ENCODE measurements at places on chromosomes 12 and 14.

DNA sequence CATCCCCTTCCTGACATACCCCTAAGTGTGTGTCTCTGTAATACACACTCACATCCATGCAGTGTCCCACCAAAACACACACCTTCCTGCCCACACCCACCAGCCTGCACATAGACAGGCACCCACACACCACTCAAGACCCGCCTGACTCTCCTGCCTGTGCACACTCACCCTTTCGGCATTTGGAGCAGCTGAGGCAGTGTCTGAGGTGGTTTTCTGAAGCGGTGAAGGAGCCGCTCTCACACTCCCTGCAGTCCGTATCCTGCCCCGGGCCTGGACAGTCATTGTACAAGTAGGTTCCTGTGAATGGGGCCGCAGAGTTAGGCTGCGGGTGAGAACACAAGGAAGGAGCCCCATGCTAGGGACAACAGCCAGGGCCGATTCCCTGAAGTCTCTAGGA, 8.3 kb downstream of the TNFRSF1A start:
- peak; percentile 84 for DNase-seq

DNA sequence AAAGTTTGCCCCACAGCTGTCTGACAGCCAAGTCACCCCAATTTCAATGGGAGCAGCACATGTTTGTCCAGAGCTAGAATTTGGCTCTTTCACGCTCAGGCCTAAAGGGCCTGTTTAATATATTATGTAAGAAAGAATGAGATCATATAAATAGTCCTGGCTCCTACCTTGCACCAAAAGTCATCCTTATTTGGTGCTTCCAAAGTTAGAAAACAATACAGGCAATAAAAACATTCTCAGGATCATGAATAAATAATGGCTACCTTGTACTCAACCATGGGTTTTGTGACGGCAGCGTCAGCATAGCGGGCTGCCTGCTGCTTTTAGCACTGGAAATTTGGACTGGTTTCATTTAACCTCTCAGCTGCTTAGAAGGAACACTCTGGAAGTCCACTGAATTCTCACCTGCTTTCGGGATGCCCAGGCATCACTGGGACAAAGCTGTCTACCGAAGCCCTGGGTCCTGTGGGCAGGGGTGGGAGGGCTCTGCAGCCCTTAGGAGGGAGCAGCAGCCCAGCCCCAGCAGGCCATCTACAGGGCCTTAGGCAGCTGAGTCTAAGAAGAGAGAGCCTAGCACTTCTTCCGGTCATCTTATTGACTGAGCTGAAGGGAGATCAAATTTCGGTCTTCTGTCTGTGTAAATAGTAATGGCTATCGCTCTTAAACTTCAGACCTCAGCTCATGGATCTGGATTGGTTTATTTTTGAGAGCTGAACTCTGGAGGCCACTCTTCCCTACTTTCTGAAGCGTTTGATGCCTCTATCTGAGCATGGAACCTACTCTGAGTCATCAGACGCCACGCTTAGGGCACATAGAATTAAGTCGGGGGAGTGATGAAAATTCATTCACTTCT, 106.5 kb downstream of the SAMD4A start:
- DNase-seq, result peak; percentile 74

DNA sequence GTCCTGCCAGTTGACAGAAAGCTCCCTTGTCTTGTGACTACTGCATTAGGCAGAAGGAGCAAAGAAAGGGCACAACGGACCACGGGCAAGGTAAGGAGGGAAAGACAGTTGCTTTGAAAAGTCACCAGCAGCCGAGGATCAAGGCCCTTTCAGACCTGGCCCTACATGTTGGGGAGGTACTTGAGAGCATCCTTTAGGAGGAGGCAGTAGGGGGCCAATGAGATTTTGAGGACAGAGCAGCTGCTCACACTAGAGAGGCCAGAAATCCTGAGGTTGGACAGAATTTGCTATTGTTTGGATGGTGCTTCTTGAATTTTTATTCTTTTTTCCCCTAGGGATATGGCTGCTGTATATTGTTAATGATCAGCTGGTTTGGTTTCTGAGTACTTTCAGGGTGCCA, 135.5 kb upstream of the PZP start:
- DNase-seq, result no peak

DNA sequence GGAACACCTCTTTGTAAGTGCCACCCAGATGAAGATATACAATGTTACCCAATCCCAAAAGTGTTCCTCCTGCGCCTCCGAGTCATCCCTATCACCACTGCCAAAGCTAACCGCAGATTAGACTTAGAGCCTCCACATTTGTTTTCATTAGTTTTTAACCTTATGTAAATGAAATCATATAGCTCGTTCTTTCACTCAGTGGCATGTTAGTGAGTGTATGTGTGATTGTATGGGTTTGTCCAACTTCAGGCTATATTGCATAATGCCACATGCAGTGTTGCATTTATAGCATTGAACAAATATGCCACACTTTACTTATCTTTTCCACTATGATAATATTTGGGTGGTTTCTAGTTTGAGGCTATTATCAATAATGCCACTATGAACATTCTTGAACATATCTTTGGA, 18.0 kb downstream of the MAP1LC3B2 start:
- no peak for DNase-seq

DNA sequence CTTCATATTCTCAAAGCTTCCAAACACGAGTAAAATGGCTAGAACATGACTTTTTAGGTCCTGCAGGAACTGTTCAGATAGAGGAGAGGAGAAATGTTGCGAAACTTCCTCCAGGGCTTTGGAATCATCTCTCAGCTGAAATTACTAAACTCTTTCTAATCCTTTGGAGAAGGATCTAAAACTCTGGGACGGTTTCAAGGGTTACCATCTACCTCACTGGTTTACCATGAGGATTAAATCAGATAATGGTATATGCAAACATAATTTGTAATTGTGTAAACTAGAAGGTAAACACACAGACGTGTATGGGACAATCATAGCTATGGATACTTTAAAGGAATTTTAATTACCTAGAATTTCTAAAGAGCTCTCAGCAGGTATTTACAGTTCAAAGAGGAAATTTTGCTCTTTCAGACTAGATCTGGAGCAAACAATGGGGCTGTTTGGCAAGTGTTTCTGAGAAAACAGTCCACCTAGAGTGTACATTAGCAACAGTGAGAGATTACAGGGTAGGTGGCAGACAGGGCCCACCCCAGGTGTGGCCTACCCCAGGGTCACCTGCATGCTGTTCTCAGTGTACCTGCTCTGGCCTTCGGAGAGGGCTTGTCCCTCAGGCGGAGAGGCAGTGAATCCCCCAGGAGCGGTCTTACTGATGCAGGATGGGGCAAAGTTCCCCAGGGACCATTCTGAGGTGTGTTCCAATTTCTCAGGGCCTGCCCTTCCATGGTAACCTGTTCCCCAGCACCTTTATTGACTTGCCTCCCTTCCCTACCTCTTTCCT, 124.7 kb upstream of the MAX start:
- no peak for DNase-seq

GRCh38 chr12:64791036-64791435, 31.8 kb upstream of the GNS start:
- DNase-seq, result no peak

DNA sequence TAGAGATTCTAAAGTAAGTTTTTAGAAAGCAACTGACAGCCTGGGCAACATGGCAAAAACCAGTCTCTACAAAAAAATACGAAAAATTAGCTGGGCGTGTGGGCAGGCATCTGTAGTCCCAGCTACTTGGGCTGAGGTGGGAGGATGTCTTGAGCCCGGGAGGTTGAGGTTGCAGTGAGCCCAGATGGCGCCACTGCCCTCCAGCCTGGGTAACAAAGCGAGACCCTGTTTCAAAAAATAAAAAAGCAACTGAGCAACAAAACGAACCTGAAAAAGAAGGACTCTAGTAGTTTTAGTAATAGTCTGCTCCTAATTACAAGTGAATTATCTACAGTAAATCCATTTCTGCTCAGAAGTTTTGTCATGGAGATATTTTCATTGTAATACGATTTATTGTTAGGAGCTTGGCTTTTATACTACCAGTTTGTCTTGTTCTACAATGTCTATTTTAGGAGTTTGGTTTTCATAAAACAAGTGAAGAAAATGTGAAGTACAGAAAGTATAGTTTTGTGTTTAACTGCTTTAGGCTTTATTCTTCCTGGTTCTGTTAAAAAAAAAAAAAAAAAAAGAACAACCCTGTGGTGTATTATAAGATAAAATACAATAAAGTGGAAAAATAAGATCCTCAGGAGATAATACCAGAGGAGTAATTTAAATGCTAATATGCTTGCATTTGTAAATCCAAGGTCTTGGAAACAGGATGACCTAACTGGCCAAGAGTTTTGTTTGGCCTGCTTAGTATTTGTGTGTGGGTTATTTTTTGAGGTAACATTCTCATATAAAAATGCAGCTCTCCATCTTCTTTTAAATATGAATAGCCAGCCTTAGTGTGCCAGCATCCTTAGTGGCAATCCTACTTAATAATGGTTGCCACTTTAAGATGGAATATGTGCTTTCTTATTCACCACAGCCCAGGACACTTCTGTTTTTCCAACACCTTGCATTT, 2.8 kb downstream of the TMX1 start:
- no peak for DNase-seq

DNA sequence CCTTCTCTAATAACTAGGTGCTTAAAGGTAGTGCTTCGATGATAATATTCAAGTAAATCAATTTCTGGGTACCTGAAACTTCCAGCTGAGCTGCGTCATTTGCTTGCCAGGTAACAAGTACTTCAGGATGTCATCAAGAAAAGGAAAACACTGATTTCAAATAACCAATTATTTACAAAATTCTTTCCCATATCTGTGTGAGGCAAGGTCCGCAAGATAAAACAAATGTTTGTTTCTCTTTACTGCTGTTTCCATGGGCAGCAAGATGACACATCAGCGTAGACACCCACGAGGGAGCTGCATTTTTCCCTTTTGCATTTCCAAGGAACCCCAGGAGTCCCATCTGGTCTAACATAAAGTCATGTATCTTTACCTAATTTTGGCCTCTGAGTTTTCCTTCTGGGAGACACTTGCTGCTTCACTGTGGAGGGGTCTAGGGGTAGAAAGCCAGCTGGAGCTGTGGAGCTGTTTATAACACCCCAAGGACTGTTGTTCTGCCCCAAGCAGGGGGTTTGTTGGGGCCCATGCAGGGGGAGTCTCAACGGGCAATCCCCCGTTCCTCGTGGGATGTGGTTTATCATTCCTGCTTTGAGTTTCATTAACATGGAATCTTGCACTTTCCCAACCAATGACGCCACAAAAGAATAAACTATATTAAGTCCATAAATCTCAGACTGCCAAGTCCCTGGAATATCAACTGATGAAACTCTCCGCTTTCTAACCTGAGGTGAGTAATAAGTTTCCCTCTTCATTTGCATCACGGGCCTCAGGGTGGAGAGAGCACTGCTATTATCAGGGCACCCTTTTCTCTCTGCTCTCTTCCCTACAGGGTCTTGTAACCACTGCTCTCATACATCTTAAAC, 112.8 kb upstream of the PELI2 start:
- DNase-seq, result peak; percentile 89

GRCh38 chr14:20697273-20698017, 8.9 kb downstream of the ANG start:
- peak; percentile 85 for DNase-seq

- DNase-seq, result peak; percentile 13
Observed at GRCh38 chr12:76549131-76549530, 10.4 kb downstream of the OSBPL8 start.

DNA sequence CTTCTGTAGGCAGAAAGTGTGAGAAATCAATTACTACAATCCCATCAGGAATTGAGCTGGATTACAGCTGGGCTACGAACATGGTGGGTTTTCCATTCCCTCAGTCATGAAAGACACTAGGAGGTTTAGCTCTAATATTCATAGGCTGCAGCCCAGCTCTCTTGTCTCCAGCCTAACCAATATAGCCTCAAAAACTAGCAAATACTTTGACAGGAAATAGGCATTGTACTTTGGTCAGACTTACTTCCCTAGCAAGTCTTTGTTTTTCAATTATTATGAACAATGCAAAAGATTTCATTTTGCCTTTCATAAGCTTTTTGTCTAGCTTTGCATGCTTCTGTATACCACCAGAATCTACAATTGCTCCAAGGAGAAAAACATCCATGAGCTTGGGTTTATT, 296.2 kb downstream of the GPHN start:
- DNase-seq, result no peak

DNA sequence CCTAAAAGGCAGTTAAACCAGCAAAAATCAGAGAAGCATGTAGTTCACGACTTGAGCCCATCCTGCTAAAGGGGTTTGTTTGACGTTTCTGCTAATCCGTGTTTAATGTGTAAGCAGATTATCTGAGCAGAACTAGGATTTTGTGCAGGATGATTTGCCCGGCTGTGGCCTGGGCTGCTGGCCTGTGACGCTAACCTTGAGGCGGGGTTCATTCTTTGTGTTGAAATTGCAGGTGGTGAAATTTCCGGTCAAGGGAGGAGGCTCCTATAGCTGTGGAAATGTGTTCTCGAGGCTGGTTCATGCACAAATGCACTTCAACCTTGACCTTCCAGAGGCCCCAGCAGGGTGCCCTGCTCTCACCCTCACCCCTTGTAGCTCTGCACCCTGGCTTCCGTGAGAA, 63.7 kb downstream of the SLC24A4 start:
- no peak for DNase-seq

DNA sequence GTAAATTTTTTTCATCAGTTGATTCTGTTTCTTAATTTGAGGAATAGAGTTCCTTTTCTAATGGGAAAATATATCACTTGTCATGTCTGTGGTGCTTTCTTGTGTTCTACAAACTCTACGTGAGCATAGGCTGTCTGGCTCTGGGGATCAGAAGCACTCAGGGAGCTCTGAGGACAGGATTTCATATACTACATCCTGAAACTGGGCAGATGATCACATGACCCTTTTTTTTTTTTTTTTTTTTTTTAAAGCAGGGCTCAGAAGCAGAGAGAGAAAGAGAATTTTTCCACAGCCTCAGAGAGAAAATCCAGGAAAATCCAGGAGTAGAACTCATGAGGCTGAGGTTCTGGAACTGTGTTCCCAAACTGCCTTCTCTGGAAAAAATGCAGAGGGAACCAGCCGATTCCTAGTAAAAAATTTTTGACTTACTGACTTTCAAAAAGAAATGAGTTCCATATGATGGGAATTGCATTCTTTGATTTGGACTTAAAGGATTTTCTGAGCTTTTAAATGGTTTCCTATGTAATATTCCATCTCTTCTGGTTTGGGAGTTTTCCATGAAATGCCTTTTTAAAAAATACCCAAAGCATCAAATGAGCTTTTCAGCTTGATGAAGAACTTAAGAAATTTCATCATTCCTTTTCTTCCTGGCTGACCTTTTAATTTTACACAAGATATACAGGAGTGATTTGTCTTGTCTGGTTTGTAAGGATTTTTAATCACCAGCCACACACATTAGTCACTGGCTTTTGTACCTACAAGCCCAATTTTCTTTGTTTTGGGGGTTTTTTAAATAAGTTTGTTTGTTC, 183.1 kb upstream of the HIF1A start:
- DNase-seq, result peak; percentile 79

DNA sequence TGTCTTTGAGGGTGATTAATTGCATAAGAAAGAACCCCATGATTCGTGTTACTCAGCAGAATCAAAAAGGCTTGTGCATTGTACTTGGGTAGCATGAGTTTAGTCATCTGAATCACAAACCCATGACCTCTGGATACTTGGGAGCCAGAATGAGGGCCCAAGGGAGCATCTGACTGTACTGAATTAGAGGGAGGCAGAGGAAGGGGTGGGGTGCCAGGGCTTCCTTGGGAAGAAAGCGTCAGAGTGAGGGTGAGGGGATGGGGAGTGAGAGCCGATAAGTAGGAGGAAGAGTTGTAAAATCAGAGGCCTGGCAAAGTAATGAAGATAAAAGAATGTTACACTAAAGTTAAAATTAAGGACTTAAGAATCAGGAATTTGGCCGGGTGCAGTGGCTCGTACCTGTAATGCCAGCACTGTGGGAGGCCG, 29.8 kb downstream of the GPRC5D start:
- peak; percentile 86 for DNase-seq

GRCh38 chr12:68378872-68379606, 46.9 kb upstream of the MDM1 start:
- DNase-seq, result no peak
